ENCODE measurements at places on chromosomes 12 and 14.

- peak; percentile 56 for DNase-seq
Observed at GRCh38 chr12:108691998-108692808, 39.1 kb downstream of the CORO1C start.

- no peak for DNase-seq
Observed at GRCh38 chr12:54750-55535, 11.6 kb upstream of the IQSEC3 start.

GRCh38 chr14:99426265-99426664 is 54.4 kb downstream of the SETD3 start:
- DNase-seq = no peak

DNA sequence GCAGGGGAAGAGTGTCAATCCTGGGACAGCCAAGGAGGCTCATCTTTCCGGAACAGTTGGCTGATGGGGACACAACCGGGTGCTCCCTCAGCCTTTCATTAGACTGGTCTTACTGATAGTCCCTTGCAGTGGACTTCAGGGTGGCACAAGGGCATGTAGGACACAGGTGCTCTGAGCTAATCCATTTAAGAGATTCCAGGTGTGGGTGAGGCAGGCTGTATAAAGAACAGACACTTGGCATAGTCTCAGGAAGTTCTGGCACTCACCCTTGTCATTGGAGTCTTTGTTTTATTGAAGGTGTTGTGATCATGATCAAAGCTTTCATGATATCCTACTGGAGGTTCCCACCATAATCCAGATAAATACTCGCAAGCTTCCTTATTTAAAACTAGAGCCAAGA is 341.6 kb downstream of the EMP1 start:
- no peak for DNase-seq

- DNase-seq = no peak
Observed at GRCh38 chr14:91912035-91912434, 35.5 kb downstream of the FBLN5 start.

- DNase-seq = no peak
Observed at GRCh38 chr14:103726474-103726873, 10.9 kb downstream of the ZFYVE21 start.

GRCh38 chr12:52307836-52308805 is 13.1 kb downstream of the KRT83 start:
- no peak for DNase-seq

DNA sequence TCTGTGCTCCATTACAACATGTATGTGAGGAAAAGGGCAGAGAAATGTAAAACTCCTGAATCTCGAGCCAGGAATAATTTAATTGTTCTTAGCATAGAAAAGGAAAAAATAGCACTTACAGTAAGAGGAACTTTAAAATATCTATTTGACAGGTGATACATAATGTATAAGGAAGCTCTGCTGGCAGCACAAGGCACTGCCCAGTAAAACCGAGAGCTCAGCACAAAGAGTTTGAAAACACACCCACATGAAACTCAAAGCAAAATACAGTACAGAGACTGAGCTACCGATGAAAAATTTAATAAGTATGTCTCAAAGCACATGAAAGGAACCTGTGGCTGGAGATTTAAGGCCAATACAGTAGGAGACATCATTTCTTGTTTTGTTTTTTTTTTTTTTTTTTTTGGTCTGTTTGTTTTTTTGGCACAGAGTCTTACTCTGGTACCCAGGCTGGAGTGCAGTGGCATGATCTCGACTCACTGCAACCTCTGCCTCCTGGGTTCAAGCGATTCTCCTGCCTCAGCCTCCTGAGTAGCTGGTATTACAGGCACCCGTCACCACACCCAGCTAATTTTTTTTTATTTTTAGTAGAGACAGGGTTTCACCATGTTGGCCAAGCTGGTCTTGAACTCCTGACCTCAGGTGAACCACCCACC is 19.2 kb downstream of the CLIP1 start:
- no peak for DNase-seq

GRCh38 chr12:6215932-6216494 is 15.8 kb downstream of the CD9 start:
- peak; percentile 93 for DNase-seq

DNA sequence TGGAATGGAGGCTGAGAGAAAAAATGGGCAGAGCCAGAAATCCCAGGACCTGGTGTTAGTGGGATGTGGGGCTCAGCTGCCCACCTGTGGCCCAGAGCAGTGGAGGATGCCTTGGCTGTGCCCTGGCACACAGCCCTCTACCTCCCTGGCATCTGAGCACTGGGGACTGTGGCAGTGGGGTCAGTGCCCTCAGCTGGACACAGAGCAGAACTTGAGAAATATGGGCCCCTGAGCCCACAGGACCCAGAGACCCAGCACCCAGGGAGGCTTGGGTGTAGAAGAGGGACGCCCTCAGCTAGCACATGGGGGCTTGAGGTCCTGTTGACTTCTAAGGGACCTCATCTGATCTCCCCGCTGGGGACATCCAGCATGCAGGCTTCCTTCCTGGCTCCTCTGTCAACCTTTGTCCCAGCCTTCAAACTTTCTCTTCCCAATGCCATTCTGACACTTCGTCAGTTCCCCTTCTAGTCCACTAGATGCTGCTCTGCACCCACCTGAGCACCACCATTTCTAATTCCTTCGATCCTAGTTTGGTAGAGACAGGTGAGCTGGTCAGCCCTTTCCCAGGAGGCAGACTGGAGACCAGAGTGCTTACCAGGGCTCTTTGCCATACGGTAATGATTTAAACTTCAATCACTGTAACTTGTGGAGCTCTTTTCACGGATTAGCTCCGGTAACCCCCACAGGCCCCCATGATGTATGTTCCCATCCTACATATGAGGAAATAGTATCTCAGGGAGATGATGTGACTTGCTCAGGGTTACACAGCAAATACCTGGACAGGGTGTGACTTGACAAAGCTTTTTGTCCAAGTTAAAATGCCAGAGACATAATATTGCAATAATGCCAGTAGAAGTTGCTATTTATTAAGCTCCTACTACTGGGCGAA is 143.7 kb downstream of the ASCL4 start:
- DNase-seq = no peak

- no peak for DNase-seq
Observed at GRCh38 chr14:99756796-99757195, 36.4 kb upstream of the EML1 start.

DNA sequence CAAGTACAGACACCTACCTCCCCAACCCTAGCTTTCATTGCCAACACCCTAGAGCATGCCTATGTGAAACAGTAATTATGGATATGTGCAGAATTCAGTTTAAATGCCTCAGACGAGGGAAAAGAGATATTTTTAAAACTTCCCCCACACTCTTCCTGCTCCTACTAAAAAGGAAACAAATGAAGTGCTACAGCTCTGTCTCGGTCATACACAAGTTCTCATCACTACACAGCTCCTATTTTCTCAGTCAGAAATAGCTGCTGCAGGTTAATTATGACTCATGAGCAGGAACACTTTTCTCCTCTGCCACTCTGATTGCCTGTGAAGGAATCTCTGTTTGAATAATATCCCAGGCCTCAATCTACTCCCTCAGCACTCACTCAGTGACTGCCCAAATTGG is 703.6 kb upstream of the FLRT2 start:
- no peak for DNase-seq

DNA sequence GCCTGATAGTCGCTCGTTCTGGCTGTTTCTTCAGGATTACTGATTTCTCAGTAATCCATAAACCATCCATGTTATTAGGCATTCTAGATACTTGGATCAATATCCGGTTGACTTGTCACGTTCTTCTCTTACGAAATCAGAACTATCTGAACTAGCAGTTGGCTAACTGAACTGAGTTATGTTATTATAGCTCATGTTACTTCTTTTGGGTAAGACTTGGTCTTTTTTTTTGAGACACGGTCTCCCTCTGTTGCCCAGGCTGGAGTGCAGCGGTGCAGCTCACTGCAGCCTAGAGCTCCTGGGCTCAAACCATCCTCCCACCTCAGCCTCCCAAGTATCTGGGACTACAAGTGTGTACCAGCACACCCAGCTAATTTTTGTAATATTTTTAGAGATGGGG is 178.6 kb downstream of the PRKCH start:
- no peak for DNase-seq

GRCh38 chr14:64232095-64232838 is 61.9 kb downstream of the ESR2 start:
- DNase-seq = no peak

GRCh38 chr14:20179880-20180279 is 10.8 kb upstream of the OR11G2 start:
- no peak for DNase-seq

DNA sequence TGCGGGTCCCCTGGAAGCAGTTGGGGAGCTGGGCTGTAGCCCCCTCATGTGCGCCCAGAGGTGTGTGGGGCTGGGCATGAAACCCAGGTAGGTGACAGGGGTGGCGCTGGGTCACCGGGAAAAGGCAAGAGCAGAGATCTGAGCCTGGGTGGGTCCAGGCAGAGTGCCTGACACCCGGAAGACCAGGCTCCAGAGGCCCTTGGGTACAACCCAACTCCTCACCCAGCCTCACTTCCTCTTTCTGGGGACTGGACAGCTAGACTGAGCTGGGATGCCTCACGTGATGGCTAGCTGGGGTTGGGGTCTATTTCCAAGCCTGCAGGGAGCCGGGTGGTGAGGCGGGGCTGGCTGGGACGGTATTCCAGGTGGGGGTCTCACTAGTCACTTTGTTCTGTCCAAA is 16.3 kb upstream of the CYP46A1 start:
- DNase-seq = no peak

GRCh38 chr12:108021141-108021540 is 107.9 kb upstream of the WSCD2 start:
- no peak for DNase-seq

- DNase-seq = no peak
Observed at GRCh38 chr14:64654901-64655300, 49.3 kb upstream of the PLEKHG3 start.

GRCh38 chr12:27615331-27615891 is 80.8 kb upstream of the REP15 start:
- DNase-seq = no peak

GRCh38 chr14:59097681-59098080 is 90.8 kb upstream of the DAAM1 start:
- DNase-seq = no peak

GRCh38 chr14:77098529-77099353 is 683 bp downstream of the CIPC start:
- DNase-seq = peak; percentile 77

DNA sequence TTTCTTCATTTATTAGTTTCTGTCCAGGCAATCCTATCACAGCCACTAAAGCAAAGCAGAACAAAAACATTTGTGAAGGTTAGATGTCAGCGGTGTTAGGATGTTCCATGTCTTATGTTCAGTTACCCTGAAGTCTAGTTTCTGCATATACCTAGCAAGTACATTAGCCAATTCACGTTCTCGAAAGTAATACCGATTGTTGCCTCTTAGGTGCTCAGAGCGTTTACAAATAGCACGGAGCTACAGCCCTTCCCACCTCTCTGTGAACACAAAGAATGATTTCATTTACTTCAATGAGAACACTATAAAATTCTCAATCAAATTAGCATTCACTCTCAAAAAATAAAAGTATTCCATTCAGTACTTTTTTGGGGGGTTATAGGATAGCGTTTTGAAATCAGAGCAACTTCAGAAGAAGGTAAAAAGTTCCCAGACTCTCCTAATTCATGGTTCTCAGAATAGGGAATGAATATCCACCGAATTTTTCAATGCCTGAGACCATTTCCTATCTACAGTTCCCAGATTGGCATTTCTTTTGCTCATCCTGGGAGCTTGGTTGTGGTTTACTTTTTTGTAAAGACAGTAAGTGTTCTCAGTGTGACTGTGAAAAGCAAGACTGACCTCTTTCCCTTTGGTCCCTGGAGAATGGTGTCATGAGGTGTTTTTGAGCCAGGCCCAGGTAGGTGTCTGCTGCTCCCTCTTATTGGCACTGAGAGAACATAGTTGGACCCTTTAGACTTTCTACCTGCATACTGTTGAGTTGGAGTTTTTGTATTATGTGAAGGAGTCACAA is 488.0 kb upstream of the RGS6 start:
- no peak for DNase-seq

- DNase-seq = no peak
Observed at GRCh38 chr12:51962737-51963136, 11.2 kb downstream of the ACVR1B start.

DNA sequence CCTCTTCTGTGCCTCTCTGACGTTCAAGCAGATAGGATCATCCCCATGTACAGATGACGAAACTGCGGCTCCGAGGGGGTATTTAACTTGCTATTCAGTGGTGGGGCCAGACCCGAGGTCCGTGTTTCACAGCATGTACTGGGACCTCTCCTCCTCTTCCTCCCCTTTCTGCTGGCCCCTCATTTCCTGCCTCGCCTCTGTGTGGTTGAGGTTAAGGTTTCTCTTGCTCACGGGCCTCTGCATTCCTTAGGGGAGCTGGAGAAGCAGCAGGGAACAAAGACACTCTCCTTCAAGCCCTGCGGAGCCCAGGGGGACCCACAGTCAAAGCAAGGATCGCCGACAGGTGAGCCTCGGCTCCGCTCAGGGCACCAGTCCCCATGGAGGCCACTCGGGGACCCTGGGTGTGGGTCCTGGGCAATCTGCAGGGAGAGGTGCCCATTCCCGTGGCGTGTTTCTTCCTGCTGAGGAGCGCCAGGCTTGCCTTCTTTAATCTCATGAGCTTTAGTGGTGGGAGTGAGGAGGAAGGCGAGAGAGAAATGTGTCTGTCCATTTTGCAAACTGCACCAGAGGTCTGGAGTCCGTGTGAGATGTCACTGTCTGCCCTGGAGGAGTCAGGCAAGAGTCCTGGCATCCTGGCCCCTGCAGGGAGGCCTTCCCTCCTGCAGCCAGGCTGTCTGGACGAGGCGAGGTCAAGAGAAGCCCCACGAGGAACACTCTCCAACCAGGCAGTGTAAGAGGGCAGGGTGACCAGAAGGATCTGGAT is 45.0 kb downstream of the SLC6A12 start:
- DNase-seq = no peak

- peak; percentile 52 for DNase-seq
Observed at GRCh38 chr12:108730365-108731104, 783 bp downstream of the CORO1C start.

DNA sequence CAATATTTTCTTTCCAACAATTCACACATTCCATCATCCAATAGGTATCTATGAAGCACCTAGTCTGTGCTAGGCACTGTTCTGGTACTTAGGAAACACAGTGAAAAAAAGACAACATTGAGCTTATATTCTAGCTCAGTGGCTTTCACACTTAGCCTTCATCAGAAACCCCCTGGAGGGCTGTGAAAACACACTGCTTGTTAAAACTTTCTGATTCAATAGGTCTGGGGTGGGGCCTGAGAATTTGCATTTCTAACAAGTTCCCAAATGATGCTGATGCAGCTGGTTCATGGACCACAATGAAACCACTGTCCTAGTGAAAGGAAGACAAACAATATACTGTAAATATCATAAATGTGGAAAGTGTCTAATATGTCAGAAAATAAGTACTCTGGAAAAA is 5.9 kb downstream of the VTI1B start:
- no peak for DNase-seq
